ENCODE measurements at places on chromosomes 6 and 20.

GRCh38 chr6:164148788-164149187, 734.3 kb downstream of the QKI start:
- no peak for DNase-seq

- DNase-seq = no peak
Observed at GRCh38 chr6:78482801-78483552, 384.4 kb upstream of the IRAK1BP1 start.

DNA sequence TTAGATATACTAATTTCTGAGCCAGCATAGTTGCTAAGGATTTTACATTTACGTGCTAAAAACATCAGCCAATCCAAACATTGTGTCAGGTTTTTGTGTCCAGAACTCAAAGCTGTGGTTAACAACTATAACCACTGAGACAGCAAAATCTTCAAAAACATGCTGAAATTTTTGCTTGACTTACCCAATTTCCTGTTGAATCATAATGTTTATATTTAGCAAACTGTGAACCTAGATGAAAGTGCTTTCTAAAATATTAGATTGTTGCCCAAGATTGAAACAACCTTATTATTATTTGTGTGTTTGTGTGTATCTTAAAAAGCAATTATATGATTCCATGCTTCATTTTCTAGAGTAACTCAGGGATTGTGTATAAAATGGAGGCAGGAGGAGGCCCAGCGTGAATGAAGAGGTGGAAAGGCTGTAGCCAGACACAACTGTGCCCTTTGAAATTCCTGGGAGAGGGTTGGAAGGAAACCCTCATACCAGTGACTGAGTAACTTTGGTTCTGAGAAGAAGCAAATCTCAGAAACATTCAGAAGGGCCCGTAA, 48.0 kb downstream of the ARMC2 start:
- DNase-seq = no peak

DNA sequence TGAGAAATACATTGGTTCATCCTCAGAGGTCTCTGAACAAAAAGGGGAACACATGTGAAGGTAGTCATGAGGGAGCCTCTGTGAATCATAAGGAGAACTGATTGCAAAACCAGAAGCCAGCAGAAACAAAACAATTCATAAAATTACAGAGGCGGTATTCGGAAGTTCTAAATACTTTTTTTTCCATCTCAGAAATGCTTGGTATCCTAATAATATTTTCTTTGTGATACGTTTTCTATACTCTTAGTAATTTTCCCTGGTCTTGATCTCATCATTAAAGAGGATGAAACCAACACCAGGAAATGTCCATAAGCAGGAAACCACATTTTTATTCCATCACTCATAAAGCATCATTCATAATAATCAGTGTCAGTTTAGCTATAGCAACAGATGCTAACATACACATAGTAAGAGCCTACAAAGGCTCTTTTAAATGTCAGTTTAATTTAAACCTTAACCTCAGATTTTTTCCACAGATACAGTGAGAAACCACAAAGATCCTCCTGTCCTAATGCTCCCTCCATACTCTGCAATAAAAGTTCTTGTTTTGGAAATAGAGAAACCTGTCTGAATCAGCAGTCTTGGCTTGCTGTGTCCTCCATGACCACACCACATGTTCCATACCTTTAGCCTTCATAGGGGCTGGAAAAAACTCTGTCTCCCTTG, 29.2 kb downstream of the SGK1 start:
- DNase-seq = no peak

DNA sequence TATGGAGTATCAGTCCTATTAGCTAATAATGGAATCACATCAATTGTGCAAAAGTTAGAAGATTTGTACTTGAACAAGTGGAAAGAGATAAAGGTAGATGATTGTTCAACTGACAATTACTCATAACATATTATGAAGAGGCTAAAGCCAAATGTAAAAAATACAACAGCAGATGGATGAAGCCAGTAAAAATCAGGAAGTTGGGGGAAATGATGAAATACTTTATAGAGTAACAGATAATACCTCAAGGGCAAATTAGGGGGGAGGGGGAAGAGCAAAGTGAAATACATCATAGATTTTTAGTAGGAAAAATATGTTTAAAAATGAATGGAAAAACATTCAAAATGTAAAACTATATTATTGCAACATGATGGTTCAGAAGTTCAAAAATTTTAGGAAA, 114.0 kb downstream of the PDSS2 start:
- DNase-seq = no peak

DNA sequence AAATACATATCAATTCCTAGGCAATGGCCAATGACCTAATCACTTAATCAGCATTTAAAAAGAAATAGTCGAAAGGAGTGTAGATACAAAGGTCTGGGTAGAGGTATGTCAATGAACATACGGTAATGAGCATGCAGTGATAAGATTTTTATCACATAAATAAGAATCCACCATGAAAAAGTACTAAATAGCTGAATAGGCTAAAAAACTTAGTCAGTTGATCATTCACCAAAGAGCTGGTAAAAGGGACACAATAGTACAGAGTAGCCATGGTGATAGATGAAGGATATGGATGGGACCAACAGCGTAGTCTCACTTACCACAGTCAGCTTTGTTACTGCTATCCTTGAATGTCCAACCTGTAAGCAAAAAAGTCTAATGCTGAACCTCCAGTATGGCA, 1018.6 kb upstream of the EYS start:
- DNase-seq = no peak

DNA sequence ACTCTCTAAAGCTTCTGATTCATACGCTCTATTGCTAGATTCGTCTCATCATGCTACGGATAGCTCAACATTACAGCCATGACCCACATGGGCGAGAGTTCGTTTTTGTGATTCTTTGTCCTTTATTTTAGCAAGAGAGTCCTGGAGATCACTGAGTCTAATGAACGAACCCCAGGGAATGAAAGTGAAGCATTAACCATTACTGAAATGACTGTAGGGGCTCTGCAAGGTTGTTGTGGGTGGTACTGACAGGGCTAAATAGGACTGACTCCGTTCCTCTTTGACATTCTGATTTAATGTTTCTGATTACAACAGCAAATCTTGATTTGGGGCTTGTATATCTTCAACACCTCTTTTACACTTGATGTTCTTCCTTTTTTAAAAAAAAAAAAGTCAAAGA, 13.7 kb upstream of the RTF2 start:
- DNase-seq = no peak

DNA sequence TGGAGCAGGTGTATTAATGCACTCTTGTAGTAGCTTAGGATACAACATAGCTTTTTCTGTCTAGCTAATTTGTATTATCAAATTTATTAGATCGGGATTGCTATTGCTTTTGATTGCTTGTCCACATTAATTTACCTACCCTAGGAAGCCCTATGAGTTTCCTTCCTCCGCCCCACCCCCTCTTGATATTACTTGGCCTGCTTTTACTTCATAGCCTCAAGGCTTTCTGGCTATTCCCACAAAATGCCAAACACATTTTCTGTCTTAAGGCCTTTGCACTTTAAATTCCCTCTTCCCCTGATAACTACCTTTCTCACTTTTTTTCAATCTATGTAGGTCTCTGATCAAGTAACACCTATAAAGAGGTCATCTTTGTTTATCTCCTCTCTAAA, 99.1 kb upstream of the PRSS16 start:
- no peak for DNase-seq

- no peak for DNase-seq
Observed at GRCh38 chr20:4089756-4090487, 74.6 kb upstream of the RNF24 start.

DNA sequence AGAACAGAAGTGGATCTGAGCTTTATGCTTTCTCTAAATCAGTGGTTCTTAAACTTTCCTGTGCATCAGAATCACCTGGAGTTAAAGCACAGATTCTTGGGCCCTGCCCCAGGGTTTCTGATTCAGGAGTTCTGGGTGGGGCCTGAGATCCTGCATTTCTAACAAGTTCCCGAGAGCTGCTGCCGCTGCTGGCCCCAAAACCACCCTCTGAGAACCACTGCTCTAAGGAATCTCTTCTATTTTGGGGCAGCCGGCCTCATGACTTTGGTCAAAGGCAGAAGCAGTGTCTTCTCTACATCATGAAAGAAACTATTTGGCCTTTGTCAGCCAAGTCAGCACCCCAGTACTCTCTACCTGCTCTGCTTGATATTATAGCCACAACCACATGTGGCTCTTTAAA, 42.1 kb upstream of the RIN2 start:
- DNase-seq = no peak

DNA sequence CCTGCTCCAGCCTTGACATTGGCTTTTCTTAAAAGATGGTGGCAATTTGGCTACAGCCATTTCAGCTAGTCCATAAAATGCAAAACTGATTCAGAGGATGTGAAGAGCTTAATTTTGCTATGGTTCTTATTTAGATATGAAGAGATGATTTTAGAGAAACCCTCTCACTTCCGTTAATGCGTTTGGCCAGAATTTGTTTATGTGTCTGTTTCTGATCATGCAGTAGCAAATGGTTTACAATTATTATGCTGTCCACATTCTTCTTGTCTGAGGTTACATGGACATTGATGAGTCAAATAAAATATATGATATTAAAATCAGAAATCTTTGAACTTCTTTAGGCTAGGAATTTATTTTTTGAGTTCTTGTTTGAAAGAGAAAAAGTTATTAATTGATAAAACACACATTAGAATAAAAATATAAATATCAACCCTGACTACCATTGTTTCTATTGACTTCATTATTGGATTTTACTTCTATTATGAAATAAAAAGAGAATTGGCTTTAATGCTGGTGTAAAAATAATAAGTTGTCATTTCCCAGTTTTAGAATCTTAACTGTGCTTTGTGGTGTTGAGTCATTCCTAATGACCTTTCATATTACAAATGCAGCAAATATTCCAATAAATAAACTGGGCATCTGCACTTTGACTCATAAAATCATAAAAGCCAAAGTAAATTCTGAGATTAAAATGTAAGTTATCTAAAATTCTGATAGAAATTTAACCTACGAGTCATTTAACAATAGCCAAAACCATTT, 1286.0 kb upstream of the GJE1 start:
- DNase-seq = no peak

- no peak for DNase-seq
Observed at GRCh38 chr20:19823216-19823615, 65.2 kb downstream of the RIN2 start.

DNA sequence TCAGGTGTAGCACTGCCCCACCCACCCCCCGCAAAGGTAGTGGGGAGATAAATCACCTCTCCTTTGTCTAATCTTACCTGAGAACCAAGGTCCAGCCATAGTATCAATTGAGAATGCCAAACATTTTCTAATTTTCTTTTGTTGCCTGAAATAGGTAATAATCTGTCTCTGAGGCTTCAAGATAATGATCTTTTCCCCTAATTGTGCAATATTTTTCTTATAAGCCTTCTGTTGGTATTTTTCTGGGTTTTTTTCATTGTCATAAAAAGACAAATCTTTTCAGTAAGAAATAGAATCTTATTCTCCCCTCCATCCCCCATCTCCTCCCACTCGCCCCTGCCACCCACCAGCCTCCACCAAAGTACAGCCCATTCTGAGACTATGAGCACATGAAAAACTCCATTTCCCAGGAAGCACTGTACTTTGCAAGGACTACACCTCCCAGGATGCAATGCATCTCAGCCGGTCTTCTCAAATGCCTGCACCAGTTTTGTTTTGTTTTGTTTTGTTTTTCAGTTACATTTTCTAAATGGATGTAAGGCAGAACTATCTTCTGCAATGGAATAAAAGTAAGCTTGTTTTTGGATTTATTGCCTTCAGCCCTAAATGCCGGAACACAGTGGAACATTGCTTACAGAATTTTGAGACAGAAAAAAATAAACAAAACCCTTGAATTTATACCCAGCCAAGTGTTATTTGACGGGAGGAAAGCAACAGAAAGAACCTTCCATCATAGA, 268.0 kb downstream of the TFAP2A start:
- no peak for DNase-seq

DNA sequence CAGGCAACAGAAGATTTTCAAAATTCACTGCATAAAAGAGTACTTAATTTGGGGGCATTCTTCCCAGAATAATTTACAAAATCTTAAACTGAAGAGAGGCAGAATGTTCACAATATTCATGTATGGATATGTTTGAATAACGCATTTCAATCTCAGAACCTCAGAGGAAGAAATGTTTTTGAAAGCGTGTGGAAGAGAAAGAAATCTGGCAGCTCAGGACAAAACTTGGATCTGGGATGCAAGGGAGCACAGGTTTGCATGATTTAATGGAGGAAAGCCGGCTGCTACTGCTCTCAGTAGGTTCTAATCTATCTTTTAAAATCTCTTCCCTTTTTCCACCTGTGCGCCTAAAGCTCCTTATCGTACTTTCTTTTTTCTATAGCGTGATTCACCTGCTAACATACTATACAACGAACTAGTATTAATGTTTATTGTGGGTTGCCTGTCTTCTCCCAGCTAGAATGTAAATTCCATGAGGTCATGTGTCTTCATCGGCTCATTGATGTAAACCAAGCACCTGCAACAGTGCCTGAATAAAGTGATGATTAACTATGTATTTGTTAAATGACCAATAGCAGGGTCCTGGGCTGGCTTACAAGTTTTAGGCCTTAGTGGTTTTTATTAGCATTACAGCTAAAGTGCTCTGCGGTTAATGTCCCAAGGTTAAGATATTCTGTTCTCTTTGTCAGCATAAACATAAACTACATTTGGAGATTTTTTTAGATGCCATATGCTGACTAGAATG, 15.3 kb downstream of the PRL start:
- no peak for DNase-seq

GRCh38 chr6:41352396-41352795, 17.0 kb downstream of the NCR2 start:
- no peak for DNase-seq

GRCh38 chr6:41651246-41651961, 13.1 kb downstream of the MDFI start:
- DNase-seq = no peak

DNA sequence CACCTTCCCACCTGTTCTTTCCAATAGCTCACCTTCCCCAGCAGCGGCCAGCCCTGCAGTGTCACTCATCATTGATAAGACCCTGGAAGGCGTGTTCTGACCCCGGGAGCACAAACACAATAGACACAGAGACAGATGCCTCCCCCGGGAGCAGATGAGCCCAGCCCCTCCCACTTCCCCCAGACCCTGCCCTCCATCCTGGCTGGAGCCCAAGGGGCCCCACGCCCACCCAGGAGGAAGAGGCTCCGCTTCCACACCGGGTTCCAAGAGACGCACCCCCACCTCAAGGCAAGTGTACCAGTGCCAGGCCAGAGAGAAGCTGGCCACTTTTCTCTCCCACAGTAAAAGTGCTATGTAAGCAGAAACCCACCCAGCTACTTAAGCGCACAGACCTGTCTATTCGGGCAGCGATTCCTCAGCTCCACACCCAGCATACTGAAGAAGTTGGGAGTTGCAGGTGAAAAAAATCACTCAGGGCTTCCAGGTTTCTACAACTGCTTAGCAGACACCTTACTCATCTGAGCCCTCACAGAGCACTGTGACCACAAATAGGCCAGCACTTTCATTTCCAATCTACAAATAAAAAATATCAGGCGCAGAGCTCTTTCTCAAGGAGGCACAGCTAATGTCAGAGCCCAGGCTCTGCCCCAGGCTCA, 93.4 kb upstream of the NXT1 start:
- no peak for DNase-seq
